ENCODE measurements at places on chromosomes 1 and 21. TPM values are rescaled to one million over a fixed set of nuclear protein-coding genes. Genes with fewer than 3 reads are reported as not detected.

DNA sequence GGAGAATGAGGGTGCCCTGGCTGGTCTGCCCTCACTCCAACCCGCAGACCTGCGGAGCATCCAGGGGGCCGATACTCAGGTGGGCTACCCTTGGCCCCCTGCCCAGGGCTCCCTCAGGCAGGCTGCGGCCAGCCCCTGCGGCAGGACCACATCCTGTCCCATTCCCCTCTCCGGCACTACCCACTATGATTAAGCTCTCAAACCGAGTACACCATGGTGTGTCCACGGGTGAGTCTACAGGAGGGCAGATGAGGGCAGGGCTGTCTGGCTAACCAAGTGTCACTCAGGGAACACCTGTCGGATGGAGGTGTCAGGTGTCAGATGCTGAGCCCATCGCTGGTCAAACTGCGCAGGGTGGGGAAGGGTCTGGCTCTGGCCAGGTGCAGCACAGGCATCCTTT is 47.2 kb downstream of the SLC66A1 start:
- DNase-seq = no peak

GRCh38 chr1:60387175-60387574 is 313.6 kb upstream of the C1orf87 start:
- no peak for DNase-seq

DNA sequence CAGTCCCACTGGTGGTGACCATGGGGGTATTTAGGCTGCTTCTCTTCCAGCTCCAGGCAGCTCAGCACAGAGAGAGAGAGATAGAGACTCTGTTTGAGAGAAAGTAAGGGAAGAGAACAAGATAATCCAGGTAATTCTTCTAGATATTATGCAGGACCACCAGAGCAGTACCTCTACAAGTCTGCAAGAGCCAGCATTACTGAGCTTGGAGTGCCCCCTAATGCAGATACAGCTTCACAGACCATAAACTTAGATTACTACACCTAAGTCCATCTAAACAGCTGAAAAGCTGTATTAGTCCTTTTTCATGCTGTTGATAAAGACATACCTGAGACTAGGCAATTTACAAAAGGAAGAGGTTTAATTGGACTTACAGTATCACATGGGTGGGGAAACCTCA is 570.3 kb downstream of the LRRIQ3 start:
- no peak for DNase-seq

CFAP74 gene
- polyA plus RNA-seq = 0.39 TPM

SELL gene
- polyA plus RNA-seq = 2.6 TPM
